ENCODE measurements at places on chromosomes 4 and X. TPM values are rescaled to one million over a fixed set of nuclear protein-coding genes. Genes with fewer than 3 reads are reported as not detected.

The AFM gene
- total RNA-seq, result 0.07 TPM

The FAM184B gene
- total RNA-seq, result not detected

DNA sequence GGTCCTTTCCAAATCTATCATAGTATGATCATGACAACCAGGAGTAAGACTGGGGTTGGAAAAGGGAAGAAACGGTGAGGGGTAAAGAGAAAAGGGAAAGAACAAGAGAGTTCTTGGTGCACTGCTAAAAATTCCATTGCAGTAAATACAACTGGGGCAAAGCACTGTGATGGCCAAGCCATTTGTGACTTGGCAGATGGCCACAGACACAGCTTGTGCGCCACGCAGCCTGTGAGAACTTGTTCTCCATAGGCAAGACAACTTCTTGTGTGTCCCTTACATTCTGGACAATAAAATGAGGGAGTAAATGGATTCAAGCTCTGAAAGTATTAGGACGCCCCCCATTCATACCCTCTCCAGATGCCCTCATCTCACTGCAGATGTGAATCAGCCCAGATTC, 10.9 kb downstream of the MFAP3L start:
- H3K27ac ChIP-seq, result no peak overlapping the region
- no peak overlapping the region for H3K4me3 ChIP-seq
- no peaks in the 10 kb centered on the region for H3K4me1 ChIP-seq
- no peak for DNase-seq
- H3K36me3 ChIP-seq, result no peaks in the 10 kb centered on the region
- H3K27me3 ChIP-seq, result peaks cover 8% of the 10 kb centered on the region

- H3K36me3 ChIP-seq, result peaks cover 6% of the 10 kb centered on the region
- peak; percentile 78 for DNase-seq
- H3K4me3 ChIP-seq, result no peak overlapping the region
- H3K27ac ChIP-seq, result peak overlapping the region; percentile 55
Observed at GRCh38 chr4:139154538-139154937, 22.5 kb downstream of the ELF2 start.

GRCh38 chrX:97397371-97397770, 513.7 kb downstream of the RPA4 start:
- H3K27me3 ChIP-seq, result no peaks in the 10 kb centered on the region
- H3K27ac ChIP-seq, result no peak overlapping the region
- no peak overlapping the region for H3K4me3 ChIP-seq
- H3K4me1 ChIP-seq, result no peaks in the 10 kb centered on the region
- no peak for DNase-seq

DNA sequence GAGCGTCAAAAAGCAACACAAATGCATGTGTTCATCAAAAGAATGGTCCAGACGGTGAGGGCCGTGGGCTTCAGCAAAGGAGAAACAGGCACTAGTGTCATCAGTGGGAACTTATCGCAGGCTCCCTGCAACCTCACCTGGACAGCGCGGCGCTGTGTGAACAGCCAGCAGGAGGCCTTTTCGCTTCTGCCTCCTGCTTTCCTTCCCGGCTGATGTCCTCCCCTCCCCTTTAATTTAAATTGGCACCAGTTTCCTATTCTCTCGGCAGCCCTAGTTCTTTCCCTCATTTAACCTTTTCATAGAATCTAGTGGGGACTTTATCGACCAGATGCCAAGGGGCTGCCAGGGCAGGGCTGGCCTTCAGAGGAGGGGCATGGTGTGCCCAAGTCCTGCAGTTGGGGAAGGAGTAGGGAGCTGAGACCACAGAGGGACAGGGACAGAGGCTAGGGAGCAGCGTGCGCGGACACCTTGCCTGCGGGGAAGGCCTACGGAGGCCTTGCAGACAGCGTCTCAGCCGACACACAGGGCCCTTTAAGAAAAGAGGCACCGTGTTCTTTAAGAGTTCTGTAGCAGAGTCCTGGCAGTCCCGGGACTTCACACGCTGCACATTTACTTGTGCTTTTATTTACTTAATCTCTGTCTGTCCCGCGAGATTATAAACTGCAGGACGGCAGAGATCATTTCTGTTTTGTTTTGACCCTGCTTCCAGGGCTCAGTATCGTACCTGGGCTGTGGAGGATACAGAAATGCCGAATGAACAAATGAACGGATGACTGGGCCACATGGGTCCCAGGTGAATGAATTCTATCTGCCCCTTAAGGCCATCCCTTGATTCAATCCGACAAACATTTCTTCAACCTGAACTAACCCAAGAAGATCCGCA, 8.4 kb upstream of the SORBS2 start:
- H3K27me3 ChIP-seq, result peaks cover 20% of the 10 kb centered on the region
- no peak overlapping the region for H3K4me3 ChIP-seq
- H3K4me1 ChIP-seq, result no peaks in the 10 kb centered on the region
- H3K27ac ChIP-seq, result no peak overlapping the region
- H3K36me3 ChIP-seq, result no peaks in the 10 kb centered on the region
- DNase-seq, result no peak

DNA sequence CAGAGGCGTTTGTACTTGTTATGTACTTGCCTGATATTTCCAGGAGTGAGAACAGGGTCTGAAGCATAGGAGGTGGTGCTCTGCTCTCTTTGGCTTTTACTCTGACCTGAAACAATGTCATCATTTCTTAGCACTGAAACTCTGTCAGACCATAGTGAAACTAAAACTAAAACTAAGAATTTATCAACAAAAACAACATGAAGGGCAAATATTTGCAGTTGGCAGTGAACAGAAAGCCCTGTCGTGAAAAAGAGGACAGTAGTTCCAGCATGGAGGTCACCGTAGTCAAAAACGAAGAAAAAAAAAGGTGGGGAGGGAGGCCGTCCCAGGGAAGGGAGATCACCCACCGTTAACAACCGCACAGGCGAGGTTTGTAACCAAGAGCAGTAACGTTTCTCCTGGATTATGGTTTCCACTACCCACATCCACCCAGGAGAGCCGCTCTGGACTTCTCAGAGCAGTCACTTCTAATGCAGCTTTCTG, 97.5 kb downstream of the ANK2 start:
- H3K27ac ChIP-seq, result no peak overlapping the region
- H3K36me3 ChIP-seq, result no peaks in the 10 kb centered on the region
- no peak overlapping the region for H3K4me3 ChIP-seq
- H3K27me3 ChIP-seq, result no peaks in the 10 kb centered on the region
- no peak for DNase-seq

GRCh38 chrX:150360331-150360730, 2.8 kb upstream of the MAMLD1 start:
- no peak overlapping the region for H3K27ac ChIP-seq
- no peaks in the 10 kb centered on the region for H3K36me3 ChIP-seq
- H3K4me3 ChIP-seq, result no peak overlapping the region

The CSAG3 gene
- total RNA-seq, result 12.7 TPM

DNA sequence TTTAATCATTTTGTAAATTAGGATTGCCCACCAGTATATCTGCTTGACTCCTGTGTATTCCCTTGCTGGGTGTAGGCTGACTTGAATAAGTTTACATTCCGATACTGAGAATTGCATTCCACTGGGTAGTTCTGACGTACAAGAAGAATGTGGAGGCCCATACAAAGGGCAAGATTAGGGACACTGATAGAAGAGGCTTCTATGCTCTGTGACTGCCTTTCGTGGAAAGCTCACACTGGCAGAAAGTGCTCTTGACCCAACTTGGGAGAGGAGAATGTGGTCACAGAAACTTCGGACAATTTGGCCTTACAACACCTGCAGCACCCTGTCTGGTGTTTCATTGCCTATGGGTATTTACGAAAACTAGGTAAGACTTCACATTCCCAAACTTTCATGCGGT, 126.3 kb downstream of the RAPGEF2 start:
- H3K27me3 ChIP-seq, result no peaks in the 10 kb centered on the region
- H3K4me1 ChIP-seq, result peaks cover 5% of the 10 kb centered on the region
- H3K4me3 ChIP-seq, result no peak overlapping the region
- H3K27ac ChIP-seq, result no peak overlapping the region
- DNase-seq, result no peak

DNA sequence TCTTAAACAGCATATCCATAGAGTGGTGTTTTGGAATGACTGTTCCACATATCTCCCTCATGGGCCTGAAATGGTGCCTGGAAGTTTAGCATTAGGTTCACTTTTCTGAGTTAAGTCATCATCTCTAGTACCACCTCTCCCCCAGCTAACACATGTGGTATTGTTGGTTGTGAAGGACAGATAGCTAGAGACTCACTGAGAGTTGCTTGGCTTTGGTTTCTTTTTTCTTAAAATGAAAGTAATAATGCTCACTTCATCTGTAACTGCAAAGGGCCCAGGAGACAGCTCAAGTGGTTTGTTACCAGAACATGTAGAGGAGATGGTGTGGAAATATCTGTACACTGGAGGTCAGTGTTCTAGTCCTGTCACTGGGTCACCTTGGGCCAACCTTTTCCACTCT, 90.9 kb downstream of the EFNB1 start:
- H3K27me3 ChIP-seq, result no peaks in the 10 kb centered on the region
- H3K36me3 ChIP-seq, result no peaks in the 10 kb centered on the region
- no peak for DNase-seq
- no peak overlapping the region for H3K4me3 ChIP-seq
- no peak overlapping the region for H3K27ac ChIP-seq
- H3K4me1 ChIP-seq, result no peaks in the 10 kb centered on the region
